ENCODE measurements at places on chromosomes 1 and 21.

GRCh38 chr1:26097696-26098095 is 13.9 kb upstream of the PDIK1L start:
- no peak for DNase-seq

- DNase-seq = no peak
Observed at GRCh38 chr1:188343914-188344313, 1515.2 kb downstream of the PLA2G4A start.

- DNase-seq = no peak
Observed at GRCh38 chr1:34970829-34971228, 14.3 kb downstream of the TMEM35B start.

DNA sequence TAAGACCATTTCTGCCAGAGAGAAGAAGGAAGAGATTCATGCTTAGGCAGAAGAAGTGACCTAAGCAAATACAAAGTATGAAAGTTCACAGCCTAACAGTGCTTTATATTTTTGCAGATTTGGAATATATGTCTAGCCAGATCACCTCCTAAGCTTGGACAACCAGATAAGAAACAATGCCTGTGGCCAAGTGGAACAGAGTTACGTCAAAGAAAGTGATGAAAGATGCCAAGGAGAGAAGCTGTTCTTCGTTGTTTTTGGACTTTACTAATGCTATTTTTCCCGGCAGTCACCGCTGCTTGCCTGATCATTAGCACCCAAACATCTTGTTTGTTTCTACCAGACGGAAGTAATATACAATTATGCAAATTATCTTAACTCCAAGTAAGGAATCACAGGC is 489.2 kb upstream of the C1orf87 start:
- DNase-seq = no peak

DNA sequence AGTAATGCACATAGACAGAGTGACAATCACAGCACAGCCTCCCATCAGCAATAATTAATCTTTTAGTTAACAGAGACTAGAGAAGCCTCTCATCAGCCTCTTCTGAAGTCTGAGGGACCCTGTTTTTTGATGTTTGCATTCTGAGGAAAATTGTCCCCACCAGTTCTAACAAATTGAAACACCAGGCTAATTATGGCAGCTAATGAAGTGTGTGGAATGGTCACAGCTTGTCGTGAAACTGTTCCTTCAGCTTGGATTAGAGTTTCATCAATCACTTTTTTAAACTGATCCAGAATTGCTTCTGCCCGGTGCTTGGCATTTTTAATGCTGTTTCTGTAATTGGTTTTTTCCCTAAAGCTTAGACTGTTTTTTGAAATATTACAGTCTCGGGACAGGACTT is 208.0 kb downstream of the SPATA17 start:
- DNase-seq = no peak

DNA sequence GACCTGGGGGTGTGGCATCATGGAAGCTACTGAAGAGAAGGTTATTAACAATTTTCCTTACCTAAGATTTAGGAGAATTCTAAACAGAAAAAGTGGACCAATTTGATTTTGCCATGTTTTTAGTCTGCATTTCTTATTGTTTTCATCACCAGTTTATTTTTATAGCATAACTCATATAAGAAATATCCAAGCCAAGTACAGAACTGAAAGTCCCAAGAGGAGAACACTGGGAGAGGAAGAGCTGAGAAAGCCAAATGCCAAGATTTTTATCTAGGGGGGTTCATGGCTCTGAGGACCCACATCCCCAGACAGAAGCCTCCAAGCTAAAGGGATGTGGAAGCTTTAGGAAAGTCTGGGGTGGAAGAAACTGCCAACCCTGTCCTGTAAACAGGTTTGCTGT is 109.4 kb upstream of the DUSP10 start:
- no peak for DNase-seq

DNA sequence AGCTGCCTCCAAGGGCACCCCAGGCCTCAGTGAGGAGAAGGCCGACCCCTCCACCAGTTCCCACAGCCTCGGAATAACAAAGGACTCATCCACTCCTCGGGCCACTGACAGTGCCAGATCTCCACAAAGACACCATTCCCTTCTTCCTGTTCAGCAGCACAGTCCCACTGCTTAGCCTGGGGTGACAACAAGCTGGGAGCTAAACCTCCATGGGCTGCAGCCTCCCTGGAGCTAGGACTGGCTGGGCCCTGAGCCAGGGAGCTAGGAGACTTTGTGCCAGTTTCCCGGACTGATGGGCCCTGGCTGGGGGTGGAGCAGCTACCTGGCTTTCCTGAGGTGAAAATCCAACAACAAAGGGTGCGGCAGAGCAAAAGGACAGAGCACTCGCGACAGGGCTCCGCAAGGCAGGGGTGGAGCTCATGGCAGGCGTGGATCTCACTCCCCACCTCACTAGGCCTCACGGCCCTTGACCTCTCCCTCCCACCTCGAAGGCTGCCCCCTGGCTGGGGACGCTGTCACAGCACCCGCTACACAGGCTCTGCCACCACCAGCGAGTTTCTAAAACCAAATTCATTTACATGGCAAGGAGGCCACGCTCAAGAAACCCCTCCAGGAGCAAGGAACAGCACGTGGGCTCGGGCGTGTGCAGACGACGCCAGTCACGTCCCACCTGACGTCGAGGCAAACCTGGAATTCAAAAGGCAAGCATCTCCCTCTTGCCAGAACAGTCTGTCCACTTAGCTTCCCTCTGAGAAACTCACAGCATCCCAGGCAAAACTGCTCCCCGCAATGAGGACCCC is 13.8 kb downstream of the SLC35E2B start:
- DNase-seq = peak; percentile 74

- no peak for DNase-seq
Observed at GRCh38 chr21:42567214-42567555, 53.5 kb downstream of the SLC37A1 start.

DNA sequence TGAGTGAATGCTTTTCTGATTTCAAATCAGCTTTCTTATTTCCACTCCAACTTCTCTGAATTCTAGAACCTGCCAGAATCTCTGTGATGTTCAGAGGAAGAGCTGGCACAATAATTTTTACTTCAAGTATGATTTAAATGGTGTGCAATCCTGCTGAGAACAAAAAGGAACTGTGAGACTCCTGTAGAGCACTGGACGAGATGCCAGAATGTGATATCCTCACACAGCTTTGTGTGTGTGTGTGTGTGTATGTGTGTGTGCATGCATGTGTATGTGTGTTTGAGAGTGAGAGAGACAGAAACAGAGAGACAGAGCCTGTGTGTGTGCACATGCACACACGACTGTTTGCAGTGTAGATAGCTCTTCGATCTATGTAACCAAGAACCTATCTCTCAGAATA is 713.6 kb upstream of the ZP4 start:
- no peak for DNase-seq
